ENCODE measurements at places on chromosomes 4 and X. TPM values are rescaled to one million over a fixed set of nuclear protein-coding genes. Genes with fewer than 3 reads are reported as not detected.

DNA sequence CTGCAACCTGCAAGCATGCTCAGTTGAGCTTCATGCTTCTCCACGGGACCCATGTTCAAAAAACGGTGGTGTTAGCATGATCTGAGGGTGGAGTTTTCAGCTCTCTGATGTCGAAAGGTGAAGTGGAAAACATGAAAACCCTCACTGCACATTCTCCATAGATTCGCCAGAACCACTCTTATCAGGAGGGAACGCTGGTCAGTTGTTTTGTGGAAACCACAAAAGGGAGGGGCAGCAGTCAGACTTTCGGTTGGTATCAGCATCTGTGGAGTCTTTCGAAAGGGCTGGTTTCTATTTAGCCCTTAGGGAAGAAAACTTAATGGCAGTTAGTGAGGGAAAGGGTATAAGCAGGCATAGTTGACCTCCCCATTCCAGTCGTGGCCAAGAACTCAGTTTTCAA lies 12.6 kb downstream of the PPA2 start:
- 0 out of 2 replicates have a peak, but pooled peaks cover 3% of the 10 kb centered on the region for H3K36me3 ChIP-seq
- H3K27ac ChIP-seq, result no peak overlapping the region
- H3K27me3 ChIP-seq, result no peaks in the 10 kb centered on the region

GRCh38 chr4:26330186-26330787 lies 9.5 kb downstream of the RBPJ start:
- H3K36me3 ChIP-seq, result no peaks in the 10 kb centered on the region
- H3K27ac ChIP-seq, result no peak overlapping the region
- H3K4me1 ChIP-seq, result peaks cover 16% of the 10 kb centered on the region

DNA sequence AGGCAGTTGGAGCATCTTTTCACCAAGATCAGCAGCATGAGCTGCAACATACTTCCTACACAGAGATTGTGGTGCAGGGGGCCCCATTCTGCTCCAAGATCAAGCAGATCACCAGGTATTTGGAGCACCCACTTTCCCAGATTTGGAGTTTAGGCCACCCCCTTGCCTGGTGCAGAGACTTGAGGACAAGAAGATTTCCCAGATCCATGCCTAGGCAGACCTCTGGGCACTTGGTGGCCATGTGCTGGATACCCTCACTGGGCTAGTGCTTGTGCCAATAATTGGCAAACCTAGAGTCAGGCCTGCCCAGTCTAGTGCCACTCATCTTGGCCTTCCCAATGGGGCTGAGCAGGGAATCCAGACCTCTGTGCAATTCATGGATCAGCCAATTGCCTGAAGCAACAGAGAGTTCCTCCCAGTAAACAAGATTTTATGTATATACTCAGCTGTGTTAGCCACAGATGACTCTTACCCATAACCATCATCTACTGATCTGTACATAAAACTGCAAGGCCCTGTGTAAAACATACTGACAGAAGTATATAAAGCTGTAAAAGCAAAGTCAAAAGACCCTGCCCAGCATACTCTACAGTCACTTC lies 228.4 kb upstream of the EMCN start:
- H3K27ac ChIP-seq, result no peak overlapping the region
- H3K4me3 ChIP-seq, result no peak overlapping the region
- H3K4me1 ChIP-seq, result no peaks in the 10 kb centered on the region
- no peak for DNase-seq
- H3K27me3 ChIP-seq, result no peaks in the 10 kb centered on the region

GRCh38 chr4:110869862-110870572 lies 247.1 kb upstream of the PITX2 start:
- no peaks in the 10 kb centered on the region for H3K36me3 ChIP-seq
- peaks cover 14% of the 10 kb centered on the region for H3K4me1 ChIP-seq
- DNase-seq, result peak; percentile 24
- H3K4me3 ChIP-seq, result no peak overlapping the region
- no peak overlapping the region for H3K27ac ChIP-seq

GRCh38 chr4:111712093-111712677 lies 433.1 kb upstream of the FAM241A start:
- no peak overlapping the region for H3K4me3 ChIP-seq
- H3K27ac ChIP-seq, result no peak overlapping the region

DNA sequence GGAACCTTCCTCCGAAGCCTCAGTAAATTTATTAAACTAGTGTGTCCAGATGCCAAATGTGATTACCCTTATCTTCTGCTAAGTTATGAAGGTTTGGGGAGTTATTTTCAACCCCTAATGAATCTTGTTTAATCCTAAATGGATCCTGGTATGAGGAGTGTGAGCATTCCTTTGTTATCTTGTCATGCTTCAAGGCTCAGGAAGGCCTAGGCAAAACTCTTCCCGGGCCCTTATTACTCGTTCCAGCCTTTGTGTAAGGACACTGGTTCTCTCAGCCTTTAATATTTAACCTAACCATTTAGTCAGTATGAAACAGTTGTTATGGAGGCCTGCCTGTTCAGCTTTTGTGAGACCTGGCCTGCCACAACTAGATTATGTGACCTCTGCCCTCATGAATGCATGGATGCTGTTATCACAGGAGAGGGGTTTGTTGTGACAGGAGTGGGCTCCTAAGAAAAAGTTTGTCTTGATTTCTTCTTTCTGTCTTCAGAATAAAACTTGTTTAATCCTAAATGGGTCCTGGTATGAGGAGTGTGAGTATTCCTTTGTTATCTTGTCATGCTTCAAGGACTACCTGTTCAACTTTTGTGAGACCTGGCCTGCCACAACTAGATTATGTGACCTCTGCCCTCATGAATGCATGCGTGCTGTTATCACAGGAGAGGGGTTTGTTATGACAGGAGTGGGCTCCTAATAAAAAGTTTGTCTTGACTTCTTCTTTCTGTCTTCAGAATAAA lies 181.7 kb downstream of the SLC39A8 start:
- no peak overlapping the region for H3K4me3 ChIP-seq
- no peak overlapping the region for H3K27ac ChIP-seq

GRCh38 chrX:136387951-136388502 lies 87.3 kb downstream of the ADGRG4 start:
- H3K27ac ChIP-seq, result no peak overlapping the region
- H3K4me3 ChIP-seq, result no peak overlapping the region
- H3K36me3 ChIP-seq, result no peaks in the 10 kb centered on the region
- no peak for DNase-seq

- DNase-seq, result no peak
- H3K27ac ChIP-seq, result no peak overlapping the region
- no peak overlapping the region for H3K4me3 ChIP-seq
- peaks cover 2% of the 10 kb centered on the region for H3K4me1 ChIP-seq
- peaks cover 10% of the 10 kb centered on the region for H3K36me3 ChIP-seq
Observed at GRCh38 chr4:39846120-39846519, 131.6 kb downstream of the PDS5A start.

DNA sequence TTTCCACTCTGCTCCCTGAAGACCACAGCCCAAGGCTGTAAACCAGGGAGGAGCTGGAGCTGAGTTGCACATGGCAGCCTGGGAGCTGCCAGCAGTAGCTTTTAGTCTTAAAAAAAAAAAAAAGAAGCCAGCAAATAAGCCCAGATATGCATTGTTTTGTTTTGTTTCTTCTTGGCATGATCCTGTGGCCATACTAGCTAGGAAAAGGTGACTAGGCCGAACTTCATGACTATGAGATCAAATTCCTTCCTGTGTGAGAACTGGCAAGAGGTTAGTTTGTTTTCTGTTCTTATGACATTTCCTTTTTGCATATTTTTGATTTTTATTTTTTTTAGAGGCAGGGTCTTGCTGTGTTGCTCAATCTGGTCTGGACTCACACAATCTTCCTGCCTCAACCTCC lies 323.3 kb downstream of the DCTD start:
- DNase-seq, result no peak
- H3K36me3 ChIP-seq, result no peaks in the 10 kb centered on the region
- H3K4me1 ChIP-seq, result no peaks in the 10 kb centered on the region
- H3K4me3 ChIP-seq, result no peak overlapping the region
- H3K27me3 ChIP-seq, result peaks cover 53% of the 10 kb centered on the region

DNA sequence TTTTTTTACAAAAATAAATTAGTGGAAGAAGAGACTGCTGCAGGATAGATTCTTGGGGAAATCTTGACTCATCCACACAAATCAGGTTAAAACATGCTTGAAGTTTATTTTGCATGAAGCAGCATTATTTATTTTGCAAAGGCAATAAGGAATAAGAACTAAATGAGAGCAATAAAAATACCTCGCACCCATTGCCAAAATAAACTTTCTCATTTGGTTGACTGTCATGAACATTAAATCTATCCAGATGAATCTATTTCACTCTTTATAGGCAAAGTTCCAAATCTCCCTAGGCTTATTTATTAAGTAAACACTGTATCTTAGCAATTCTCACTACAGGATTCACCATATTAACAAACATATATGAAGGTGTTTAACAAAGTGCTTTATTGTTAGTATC lies 58.9 kb downstream of the HOPX start:
- no peaks in the 10 kb centered on the region for H3K27me3 ChIP-seq
- peaks cover 7% of the 10 kb centered on the region for H3K4me1 ChIP-seq
- H3K27ac ChIP-seq, result no peak overlapping the region
- H3K4me3 ChIP-seq, result no peak overlapping the region
- DNase-seq, result no peak

- no peak for DNase-seq
- H3K27me3 ChIP-seq, result no peaks in the 10 kb centered on the region
- H3K4me3 ChIP-seq, result no peak overlapping the region
- no peaks in the 10 kb centered on the region for H3K36me3 ChIP-seq
- no peak overlapping the region for H3K27ac ChIP-seq
Observed at GRCh38 chr4:102322736-102323135, 22.5 kb downstream of the SLC39A8 start.

Gene HOPX
- total RNA-seq, result 0.42 TPM

Gene FAM236C
- not detected for total RNA-seq

Gene JCHAIN
- 0.79 TPM for total RNA-seq
